ENCODE measurements at places on chromosomes 4 and X. TPM values are rescaled to one million over a fixed set of nuclear protein-coding genes. Genes with fewer than 3 reads are reported as not detected.

GRCh38 chrX:135384161-135384836 is 37.4 kb upstream of the SMIM10L2A start:
- DNase-seq = no peak

MAGEB17 gene
- total RNA-seq = under 0.01 TPM

DNA sequence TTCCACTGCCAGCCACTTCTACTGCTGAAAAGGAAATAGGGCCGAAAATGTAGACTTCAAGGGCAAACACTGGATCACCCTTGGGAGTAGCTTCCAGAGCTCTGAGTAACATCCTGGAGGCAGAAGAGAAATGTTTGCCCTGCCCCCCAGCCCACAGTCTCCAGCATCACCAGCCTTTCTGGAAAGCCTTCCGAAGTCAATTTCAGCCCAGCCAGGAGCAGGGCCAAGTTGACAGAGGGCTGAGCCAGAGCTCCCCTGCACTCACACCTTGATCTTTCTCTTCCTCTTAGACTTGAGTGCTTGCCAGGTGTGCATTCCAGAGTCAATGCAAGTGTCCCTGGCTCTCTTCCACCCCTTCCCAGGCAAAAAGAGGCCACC is 35.2 kb downstream of the SLC25A5 start:
- DNase-seq = peak; percentile 81

UGT2B7 gene
- not detected for total RNA-seq

SCML2 gene
- total RNA-seq = 1.7 TPM

- no peak for DNase-seq
These were observed 575 bp downstream of the SLC25A6 start for GRCh38 chrX:1391370-1391706.

APOOL gene
- total RNA-seq = 11.1 TPM

DNA sequence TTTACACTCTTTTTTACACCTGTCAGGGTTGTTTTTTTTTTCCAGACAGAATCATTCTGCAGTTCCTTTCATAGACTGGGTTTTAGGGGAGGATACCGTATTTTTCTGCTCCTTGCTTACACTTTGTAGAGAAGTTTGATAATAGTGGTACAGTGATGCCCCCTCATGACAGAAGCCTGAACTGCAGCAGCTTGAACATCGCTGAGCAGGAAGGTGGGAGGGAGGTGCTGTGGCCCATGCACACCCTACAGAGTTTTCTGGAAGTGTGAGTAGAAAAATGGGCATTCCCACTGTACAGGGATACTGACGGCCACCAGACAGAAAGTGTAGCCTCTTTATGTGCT is 54.5 kb downstream of the RAB40A start:
- peak; percentile 72 for DNase-seq

GRCh38 chr4:66653937-66654336 is 891.4 kb downstream of the CENPC start:
- DNase-seq = no peak

PORCN gene
- total RNA-seq = 3.3 TPM

DNA sequence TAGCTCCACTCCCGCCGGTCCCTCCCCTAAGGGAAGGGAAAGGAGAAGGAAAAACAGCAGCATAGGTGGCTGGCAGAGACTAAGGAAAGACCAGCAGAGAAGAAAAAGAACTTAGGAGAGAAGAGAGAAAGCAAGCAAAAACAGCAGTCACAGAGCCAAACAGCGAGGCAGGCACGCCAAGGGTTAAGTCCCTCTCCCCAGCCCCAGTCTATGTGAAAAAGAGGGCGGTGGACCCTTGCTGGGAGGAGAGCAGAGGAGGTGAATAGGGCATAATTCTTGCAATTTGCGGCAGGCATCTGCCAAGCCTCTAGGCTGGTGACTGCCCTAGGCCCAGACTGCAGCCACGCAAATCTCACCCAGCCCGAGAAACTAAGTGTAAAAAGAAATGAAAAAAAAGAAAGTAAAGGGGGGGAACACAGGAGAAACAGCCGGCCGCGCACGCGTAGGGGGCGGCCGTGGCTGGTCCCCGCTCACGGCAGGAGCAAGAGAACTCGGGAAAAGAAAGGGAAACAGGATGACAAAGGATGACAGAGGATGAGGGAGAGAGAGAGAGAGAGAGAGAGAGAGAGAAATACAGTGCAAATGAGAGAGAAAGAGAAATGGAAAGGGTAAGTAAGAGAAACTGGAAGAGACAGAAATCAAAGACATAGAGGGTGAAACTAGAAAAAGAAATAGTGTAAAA is 48.6 kb downstream of the MAGEA9 start:
- peak; percentile 17 for DNase-seq

DNA sequence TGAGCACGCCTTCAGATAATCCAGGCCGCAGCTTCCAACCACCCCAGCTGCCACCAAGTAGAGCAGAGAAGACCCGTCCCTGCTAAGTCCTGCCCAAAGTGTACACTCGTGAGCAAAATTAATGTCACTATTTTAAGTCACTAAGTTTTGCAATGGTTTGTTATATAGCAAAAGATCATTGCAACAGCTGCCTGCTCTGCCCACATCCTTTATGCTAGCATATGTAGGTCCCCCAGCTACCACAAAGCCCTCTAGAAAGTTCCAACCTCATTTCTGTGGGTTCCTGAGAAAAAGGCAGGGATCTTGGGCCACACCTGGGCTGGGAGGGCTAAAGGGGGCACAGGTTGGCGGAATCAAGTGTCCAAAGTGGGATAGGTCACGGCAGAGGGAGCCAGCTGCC is 346.9 kb downstream of the BCOR start:
- DNase-seq = no peak

- no peak for DNase-seq
These were observed 222.9 kb downstream of the ARHGAP24 start for GRCh38 chr4:85697854-85698253.

DNA sequence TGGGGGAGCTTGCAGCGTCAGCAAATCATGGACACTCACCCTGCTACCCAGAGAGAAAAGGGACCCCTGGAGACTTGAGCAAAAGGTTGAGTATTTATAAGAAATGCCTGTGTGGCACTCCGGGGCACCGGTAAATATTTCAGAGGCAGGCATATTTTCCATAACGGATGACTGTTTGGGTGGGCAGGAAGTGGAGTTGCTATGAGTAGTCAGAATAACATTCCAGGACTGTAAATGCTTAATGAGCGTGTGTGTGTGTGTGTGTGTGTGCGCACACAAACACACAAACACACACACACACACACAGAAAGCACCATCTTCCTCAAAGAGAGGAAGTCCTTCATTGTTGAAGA is 74.6 kb downstream of the MXRA5 start:
- DNase-seq = peak; percentile 74

- DNase-seq = peak; percentile 87
These were observed 245.1 kb downstream of the PPP3CA start for GRCh38 chr4:101102114-101102742.

DNA sequence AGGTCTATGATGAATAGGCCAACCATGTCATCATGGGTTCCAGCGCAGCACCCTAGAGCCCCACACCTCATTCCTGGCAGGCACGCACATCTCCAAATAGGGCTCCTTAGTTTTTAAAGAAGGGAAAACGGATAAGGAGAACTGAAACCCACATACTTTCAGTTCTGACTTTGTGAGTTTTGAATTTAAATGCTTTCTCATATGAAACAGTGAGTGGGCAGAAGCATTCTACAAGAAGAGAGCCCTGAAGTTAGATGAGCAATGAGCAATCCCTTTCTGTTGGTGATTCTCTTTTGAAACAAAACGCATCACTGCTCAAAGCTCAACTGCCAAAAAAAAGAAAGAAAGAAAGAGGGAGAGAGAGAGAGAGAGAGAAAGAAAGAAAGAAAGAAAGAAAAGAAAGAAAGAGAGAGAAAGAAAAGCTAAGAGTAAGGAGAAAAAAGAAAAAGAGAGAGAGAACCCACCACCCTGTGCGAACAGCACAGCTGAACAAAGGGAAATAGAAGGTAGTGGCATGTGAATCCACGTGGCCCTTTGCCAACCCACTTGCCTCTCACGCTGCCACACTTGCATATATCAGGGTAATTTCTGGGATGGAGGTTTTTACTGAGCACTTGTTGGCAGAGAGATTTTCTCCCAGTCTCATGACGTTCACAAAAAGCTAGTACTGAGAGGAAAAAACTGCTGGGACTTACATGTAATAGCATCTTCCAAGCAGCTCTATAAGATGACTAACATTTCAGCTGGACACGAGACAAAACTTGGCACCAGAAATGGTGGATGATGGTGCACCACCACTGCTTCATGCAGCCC is 31.0 kb downstream of the TMSB4X start:
- peak; percentile 70 for DNase-seq

DNA sequence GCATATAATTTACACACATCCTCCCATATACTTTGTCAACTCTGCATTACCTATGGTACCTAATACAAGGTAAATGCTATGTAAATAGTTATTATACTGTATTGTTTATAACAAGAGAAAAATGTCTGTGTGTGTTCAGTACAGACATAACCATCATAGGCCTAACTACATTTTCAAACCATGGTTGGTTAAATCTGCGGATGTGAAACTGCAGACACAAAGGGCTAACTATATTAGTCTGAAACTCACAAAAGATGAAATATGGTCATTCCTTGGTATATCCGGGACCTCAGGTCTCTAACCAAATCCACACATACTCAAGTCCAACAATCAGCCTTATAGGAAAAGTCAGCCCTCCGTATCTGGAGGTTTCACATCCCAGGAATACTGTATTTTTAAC is 13.5 kb downstream of the MAPK10 start:
- DNase-seq = no peak

DNA sequence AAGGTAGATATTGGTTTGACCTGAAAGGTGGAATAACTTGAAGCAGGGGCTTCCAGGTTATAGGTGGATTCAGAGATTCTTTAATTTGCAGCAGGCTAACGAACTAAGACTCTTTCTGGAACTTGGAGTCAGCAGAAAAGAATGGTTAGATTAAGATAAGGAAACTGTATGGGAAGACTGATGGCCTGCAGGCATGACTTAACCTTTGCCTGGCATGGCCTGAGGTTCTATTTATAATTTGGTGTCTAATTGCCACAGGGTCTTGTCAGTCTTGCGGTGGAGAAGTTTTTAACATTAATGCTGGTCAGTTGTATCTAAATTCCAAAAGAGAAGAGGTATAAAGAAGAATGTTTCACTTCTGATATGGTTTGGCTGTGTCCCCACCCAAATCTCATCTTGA is 110.3 kb upstream of the VCX3A start:
- no peak for DNase-seq

DNA sequence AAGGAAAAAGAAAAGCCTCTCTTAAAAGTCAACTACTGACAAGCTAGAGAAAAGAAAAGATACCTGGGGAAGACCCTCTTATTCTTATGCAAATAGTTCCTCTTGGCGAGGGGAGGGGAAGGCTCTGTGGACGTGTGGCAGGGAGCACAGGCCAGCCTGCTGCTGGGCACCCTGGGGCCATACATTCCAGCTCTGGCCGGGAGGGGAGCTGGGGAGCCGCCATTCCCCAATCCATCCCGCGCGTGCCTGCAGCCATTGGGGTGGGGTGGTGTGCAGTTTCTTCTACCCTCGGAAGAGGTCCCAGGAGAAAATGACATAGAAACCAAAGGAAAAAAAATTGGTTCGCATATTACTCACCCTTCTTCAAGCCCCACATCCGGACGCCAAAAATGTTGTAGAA is 1496.4 kb downstream of the RPA4 start:
- DNase-seq = no peak

DIPK2B gene
- not detected for total RNA-seq

RAB40A gene
- total RNA-seq = under 0.01 TPM

DNA sequence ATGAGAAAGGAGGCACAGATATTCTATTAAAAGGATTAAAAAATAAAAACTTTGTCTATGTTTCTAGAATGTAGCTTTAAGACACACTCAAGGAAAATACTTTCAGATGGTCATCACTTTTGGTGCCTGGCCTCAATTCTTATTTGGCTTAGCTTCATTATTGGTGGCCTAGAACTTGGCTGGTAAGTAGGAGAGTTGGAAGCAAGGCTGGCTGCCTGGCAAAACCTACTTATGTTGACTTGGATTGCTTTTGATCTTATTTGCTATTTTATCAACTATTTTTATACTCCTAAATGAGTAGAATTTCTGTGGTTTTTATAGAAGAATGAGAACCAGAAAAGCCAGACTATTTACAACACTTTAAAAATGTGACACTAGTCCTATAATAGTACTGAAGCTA is 35.3 kb upstream of the JADE3 start:
- no peak for DNase-seq

RHOXF1 gene
- total RNA-seq = not detected

DNA sequence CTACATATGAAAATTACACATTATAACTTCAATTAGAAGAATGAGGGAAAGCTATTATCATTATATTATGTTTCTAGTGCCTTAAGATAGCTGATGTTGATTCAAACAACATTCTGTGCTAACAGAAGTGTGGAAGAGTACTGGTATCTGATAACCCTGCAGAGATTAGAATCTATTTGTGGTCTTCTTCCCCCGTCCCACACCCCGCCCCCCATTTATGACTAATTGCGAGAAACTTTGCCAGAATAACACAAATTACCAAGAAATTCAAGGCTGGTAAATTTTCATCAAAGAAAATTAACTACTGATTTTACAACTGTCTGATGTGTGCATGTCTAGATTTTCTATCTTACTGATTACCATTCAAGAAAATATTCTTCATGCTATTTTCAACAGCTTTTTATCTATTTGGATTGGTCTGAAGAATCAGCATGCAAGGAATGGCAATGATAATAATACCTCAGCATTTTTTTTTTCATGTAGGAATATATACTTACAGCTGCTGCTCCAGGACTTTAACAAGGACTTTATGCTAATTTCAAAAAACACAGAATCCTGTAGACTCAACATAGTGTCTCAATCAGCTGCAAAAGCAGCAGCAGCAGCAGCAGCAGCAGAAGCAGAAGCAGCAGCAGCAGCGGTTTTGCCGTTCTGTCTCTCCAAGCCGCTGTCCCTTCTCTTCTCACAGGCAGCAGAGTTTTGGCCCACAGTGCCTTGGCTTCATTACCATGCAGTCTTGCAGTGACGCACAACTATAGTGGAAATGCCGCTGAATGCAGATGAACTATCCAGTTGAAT is 126.7 kb downstream of the FRYL start:
- DNase-seq = peak; percentile 79

CT45A5 gene
- total RNA-seq = not detected

GRCh38 chr4:169849456-169849855 is 91.7 kb upstream of the HPF1 start:
- no peak for DNase-seq

DNA sequence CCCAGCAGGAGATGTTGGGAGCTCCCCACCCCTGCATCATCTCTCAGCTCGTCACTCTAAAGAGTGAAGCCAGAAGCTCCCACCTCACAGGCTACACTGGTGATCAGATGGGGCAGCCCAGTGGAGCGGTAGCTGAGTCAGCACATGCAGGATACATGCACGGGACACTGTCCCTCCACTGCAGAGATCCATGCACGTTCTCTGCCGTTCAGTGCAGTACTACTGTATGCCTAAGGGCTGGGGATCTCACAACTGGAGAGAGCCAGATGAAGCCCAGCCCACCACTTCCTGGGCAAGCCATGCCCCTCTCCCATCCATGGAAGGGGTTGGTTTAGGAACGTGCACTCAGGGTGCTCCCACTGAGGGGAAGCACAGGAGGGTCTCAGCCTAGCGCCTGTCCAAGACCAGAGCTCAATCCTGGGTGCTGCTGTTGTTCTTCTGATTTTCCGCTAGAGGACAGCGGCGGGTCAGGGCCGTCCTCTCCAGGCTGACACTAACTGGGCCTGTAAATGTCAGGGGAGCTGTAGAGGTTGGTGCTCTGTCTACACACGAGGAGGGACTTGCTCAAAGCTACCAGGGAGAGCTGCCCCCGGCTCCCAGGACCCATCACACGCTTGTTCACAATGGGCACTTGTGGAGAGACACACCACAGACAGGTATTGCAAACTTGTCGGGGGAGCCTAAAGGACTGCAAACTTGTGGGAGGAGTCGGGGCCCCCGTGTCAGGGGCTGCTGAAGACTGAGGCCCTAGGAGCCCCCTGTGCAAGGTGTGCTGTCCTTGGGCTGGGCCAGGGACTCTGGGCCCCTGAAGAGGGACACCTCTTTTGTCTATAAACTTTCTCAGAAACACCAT is 18.2 kb upstream of the ABLIM2 start:
- peak; percentile 52 for DNase-seq

RTL3 gene
- total RNA-seq = 1.1 TPM
